Tibial nerve (tissue), 4 donors: ENCODE measurements at places on chromosomes 3 and 15. TPM values are rescaled to one million over a fixed set of nuclear protein-coding genes. Genes with fewer than 3 reads are reported as not detected.

CCR9 gene
- 0.78 TPM for total RNA-seq

TRH gene
- not detected for total RNA-seq

DNA sequence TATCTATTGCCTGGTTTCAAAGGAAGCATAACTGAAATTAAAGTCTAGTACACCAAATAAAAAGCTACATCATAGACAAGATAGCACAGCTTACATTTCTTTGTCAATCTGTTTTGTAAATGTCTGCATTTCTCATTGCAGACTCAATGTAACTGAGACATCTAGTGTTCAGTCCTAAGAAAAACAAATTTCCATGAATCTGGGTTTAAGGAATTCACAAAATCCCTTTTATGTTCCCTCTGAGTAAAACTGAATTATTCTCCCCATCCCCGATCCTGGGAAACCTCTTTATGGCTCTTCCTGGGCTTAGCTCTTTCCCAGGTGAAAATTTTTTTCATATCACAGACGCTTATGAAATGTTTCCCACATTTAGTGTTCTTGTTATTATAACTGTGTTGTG lies 21.6 kb upstream of the RASA2 start:
- H3K36me3 ChIP-seq: no peaks in the 10 kb centered on the region
- H3K4me3 ChIP-seq: no peak overlapping the region
- no peaks in the 10 kb centered on the region for H3K27me3 ChIP-seq
- no peaks in the 10 kb centered on the region for H3K4me1 ChIP-seq

DNA sequence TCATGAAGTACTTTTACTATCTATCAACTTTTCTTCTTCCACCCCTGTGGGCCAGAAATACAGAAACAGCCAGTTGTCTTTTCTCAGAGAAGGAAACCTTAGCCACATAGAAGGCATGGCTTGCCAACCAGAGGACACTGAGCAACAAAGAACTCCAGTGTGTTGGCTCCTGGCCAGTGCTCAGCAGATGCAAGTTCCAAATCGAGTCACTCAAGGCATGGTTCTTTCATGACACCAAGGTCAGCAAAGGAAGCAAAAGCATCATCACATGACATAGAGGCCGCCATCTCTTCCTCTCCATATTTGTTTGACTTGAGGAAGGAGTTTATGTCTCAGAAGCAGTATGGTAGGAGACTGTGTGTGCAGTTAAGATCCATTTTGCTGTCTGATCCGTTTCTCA lies 92.2 kb downstream of the MYLK start:
- H3K27ac ChIP-seq: no peak overlapping the region
- no peak for DNase-seq
- no peaks in the 10 kb centered on the region for H3K27me3 ChIP-seq
- no peak overlapping the region for H3K4me3 ChIP-seq
- H3K4me1 ChIP-seq: no peaks in the 10 kb centered on the region
- H3K36me3 ChIP-seq: no peaks in the 10 kb centered on the region

GRCh38 chr3:191235331-191236314 lies 36.6 kb downstream of the OSTN start:
- DNase-seq: no peak
- H3K36me3 ChIP-seq: no peaks in the 10 kb centered on the region
- H3K27ac ChIP-seq: no peak overlapping the region
- H3K4me1 ChIP-seq: peaks cover 12% of the 10 kb centered on the region
- no peaks in the 10 kb centered on the region for H3K27me3 ChIP-seq
